ENCODE measurements at places on chromosomes 12 and 14. TPM values are rescaled to one million over a fixed set of nuclear protein-coding genes. Genes with fewer than 3 reads are reported as not detected.

The NRIP2 gene
- not detected for total RNA-seq

The TMEM119 gene
- total RNA-seq: 232 TPM

The KRT75 gene
- not detected for total RNA-seq

DNA sequence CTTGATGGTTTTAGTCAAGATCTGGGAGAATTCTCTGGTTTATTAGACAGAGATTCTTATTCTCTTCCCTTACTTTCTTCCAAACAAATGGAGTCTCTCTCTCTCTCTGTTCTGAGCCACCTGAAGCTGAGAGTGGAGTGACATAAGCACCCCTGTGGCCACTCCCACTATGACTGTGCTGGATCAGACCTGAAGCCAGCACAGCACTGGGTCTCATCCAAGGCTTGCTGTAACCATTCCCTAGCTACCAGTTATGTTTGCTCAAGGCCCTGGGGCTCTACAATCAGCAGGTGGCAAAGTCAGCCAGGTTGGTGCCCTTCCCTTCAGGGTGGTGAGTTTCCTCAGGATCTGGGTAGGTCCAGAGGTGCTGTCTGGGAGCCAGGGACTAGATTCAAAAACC lies 568.5 kb downstream of the AACS start:
- no peak for DNase-seq

DNA sequence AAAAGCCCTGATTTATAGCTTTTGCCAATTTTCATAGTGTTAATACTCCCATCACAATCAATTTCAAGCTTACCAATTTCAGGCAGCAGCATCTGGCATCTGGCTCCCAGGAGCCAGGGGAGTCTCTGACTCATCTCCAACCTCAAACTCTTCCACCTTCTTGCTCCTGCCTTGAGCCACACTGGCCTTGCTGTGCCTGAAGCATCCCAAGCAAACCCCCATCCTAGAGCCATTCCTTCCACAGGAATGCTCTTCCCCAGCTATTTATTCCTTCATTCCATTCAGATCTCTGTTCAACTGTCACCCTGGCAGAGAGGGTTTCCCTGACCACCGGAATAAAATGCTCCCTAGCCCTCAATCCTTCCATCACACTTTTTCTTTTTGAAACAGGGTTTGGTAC lies 13.9 kb upstream of the PPP1CC start:
- peak; percentile 81 for DNase-seq

DNA sequence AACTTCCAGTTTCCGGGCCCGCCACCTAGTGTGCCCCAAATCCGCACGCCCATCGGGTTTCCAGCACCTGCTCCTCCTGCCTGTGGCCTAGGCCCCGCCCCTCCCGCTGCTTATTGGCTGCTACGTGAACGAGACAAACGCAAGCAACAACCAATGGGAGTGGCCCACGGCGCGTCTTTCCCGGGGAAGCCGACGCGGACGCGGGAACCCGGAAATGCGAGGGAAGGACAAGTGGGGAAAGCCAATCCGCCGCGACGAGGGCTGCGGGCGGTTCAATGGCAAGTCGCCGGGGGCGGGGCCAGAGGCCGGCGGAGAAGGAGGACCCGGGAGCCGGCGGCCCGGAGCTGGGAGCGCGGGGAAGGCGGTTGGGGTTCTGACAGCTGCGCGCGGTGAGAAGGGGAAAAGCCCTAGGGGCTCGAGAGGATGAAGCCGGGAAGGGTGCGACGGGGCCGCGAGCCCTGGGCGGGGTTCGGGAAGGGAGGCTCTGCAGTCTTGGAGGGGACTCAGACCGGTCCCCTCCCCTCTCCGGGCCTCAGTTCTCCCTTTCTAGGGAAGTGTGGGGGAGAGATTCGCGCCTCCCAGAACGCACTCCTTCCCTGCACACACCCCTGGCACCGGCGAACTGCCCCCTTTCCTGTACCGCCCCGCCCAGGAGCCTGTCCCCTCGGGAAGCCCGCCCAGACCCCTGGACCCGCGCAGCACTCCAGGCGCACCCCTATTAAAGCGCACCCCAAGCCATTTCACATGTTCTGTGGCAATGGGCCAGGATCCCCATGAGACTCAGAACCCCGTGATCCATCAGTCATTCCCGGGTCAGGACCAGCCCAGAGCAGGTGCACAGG lies at the start of gene FICD:
TSS of gene FICD (plus strand) at position 305 of the 842 bp plus-strand sequence. CDS start 1,696 bp downstream, outside the sequence.
- peak; percentile 97 for DNase-seq

DNA sequence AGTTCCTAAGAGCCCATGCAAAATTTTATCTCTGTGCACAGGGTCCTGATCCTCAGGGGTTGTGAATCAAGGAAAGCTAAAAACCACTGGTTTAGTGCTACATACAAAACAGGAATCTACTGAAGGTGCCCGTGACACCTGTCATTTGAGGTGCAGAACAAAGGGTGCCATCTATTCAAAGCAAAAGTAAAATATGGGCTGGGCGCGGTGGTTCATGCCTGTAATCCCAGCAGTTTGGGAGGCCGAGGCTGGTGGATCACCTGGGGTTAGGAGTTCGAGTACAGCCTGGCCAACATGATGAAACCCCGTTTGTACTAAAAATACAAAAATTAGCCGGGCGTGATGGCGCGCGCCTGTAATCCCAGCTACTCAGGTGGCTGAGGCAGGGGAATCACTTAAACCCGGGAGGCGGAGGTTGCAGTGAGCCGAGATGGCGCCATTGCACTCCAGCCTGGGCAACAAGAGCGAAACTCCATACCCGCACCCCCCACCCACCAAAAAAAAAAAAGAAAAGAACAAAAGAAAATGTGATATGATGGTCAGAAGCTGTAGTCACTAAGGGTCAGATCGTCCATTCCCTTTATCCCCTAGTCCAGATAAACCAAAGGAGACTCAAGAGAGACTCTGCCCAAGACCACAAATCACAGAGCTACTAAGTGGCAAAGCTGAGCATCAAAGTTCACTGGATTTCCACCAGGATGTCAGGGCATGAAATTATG lies 3.4 kb downstream of the PPTC7 start:
- no peak for DNase-seq

DNA sequence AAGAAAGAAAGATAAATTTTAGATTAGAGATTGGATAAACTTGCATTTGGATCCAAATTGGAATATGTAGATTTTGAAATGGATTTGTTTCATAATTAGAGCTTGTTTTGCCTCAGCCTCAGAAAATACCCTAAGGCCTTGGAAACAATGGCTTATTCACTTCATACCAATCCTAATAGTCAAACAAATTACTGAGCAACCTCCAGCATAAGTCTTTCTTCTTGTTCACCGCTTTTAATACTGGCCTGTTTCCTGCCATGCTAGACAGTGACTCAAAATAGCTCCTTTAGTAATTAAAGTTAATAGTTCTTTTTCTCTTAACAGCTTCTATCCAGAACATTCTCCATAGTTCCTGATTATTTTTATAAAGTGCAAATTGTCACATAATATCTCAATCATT lies 110.9 kb upstream of the DNM1L start:
- peak; percentile 81 for DNase-seq

DNA sequence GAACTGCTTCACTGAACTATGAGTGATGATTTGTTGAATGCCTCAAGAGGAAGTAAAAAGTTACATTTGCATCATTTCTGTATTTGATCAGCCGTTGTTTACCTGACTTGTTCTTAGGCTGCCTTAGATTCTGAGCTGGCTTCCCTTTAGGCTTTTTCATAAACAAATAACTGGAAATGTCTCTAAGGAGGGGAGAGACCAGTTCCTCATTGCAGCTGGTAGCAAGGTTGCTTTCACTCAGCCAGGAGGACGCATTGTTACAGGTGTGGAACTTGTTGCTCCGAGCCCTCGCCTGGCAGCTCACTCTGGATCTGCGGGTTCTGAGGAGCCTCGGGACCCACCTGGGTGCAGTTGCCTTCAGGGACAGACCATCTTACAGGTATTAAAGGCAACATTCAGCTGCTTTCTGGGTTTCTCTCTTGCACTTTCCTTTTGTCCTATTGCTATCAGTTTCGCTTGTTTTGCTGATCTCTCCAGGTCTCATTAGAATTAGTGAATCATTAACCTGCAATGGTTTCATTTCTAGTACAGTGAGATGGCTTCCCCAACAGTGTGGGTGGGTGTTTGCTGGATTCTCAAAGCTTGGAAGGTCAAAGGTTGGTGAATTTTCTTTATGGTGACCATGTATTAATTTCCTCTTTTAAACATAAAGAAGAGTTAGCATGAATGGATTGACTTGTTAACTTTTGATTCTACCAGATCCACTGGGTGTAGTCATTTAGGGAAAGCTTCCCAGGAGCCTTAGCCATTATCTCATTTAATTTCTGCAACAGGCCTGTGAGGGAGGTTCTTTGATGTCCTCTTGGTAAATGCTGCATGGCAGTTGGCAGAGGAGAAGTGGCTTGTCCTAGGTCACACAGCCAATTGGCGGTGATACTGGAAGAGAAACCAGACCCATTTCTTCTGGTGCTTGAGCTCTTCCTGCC lies at the start of gene PLEKHG7:
TSS of gene PLEKHG7 (plus strand) at position 236 of the 926 bp plus-strand sequence. CDS start 3,643 bp downstream, outside the sequence.
- DNase-seq: no peak

GRCh38 chr12:52245962-52246569 lies 13.0 kb downstream of the KRT7 start:
- peak; percentile 21 for DNase-seq

- no peak for DNase-seq
Observed at GRCh38 chr12:47889040-47889439, 15.8 kb downstream of the VDR start.

Data from RPMI7951 (cell line).